ENCODE measurements at places on chromosomes 3 and 15.

DNA sequence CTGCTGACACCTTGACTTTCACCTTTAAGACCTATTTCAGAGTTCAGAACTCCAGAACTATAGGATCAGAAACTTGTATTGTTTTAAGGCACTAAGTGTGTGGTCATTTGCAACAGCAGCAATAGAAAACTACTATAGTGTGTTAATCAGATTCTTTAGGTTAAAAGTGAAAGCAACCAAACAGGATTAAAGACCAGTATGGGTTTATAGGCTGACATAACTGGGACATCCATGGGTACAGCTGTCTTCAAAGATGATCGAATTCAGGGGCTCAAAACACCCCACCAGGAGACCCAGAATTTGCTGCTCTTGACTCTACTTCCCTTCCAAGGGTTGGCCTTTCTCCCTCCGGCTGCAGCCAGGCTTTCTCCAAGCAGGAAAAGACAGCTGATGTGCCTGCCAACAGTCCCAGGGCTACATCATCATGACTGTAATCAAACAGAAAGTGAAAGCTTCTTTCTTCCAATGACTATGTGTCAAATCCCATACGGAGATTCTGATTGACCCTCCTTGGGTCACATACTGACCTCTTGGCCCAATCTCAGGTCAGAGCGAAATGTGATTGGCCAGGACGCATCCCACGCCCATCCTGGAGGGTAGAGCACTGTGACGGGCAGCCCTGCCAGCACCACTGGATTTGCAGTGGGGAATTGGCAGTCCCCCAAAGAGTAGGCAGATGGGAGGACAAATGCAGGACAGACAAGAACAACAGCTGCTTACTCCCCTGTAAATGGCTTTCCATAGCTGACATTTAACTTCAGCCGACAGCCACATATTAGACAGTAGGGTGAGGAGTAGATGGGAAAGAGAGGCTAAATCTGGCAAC lies 51.4 kb upstream of the RNF7 start:
- peak; percentile 57 for DNase-seq

GRCh38 chr3:37825744-37826400 lies 35.8 kb upstream of the CTDSPL start:
- no peak for DNase-seq

DNA sequence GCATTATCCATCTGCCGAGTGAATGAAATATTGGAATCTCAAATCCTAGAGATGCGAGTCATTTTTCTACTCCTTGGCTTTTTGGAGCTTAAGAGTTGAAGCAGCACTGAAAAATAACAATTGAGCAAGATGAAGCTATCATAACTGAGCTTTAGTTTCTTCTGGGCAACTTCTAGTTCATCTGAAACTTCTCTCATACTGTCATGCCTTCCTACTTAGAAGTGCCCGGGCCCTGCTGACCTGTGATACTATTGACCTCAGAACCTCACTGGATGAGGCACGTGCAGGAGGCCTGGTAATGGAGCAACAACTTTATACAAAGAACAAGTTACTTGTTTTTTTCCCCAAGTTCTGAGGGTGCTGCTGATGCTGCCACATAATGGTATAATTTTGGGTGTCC lies 48.5 kb upstream of the P3H2 start:
- DNase-seq = no peak

GRCh38 chr15:60362321-60363086 lies 35.3 kb downstream of the ANXA2 start:
- DNase-seq = no peak

- DNase-seq = peak; percentile 82
These were observed 104.8 kb downstream of the ETFA start for GRCh38 chr15:76206325-76206976.

- DNase-seq = peak; percentile 19
These were observed 15.2 kb upstream of the MME start for GRCh38 chr3:155064920-155065319.

DNA sequence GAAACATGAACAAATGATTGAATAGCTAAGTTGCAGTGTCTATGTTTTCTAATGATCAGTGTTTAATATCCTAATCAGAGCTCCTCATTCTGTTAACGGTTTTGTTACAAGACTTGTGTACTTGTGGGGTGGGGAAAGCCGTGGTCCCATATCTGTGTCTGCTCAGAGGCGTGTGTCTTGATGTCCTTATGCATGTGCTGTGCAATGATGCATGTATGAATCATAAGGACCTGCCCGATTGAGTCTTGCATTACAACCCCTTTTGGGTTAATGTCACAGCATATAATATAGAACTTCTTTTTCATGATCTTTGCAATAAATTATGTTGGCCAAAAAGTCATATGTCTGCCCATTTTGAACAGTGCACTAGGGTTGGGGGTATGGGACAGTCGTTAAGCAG lies 233.4 kb downstream of the ITPR1 start:
- DNase-seq = no peak

DNA sequence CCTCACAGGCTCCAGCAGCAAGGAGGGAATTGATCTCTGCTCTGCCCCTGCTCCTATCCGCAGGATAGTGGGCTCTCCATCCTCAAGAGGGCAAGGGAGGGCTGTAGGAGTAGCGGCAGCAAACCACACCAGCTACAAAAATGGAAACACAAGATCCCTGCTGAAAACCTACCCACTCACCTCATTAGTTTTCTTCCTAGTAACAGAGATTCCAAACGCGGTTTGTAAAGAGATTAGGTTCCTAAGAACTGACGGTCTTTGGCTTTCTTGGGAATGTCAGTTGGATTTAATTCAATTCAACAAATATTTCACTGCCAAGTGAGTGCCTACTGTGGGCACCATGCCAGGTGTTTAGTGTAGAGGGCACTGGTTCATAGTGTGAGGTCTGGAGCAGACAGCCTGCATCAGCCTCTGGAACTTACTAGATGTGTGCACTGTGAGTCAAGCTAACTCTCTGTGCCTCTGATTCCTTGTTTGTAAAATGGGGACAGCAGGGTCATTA lies 84.7 kb downstream of the MRPL46 start:
- peak; percentile 80 for DNase-seq

- DNase-seq = peak; percentile 45
These were observed 42.1 kb downstream of the TERC start for GRCh38 chr3:169722724-169723123.

GRCh38 chr15:42163291-42163690 lies 6.9 kb upstream of the PLA2G4F start:
- DNase-seq = no peak

- DNase-seq = no peak
These were observed 309.2 kb downstream of the ZNF385D start for GRCh38 chr3:21441821-21442220.
